MCF 10A (cell line): ENCODE measurements at places on chromosomes 12 and 14.

GRCh38 chr14:47596860-47597259 is 78.5 kb downstream of the MDGA2 start:
- no peak for DNase-seq

GRCh38 chr12:86249851-86250250 is 6.3 kb downstream of the MGAT4C start:
- DNase-seq: peak; percentile 5

- peak; percentile 43 for DNase-seq
Measured at GRCh38 chr12:111413442-111414086, 7.8 kb downstream of the SH2B3 start.

GRCh38 chr12:46342562-46343033 is 30.0 kb downstream of the SLC38A2 start:
- DNase-seq: peak; percentile 63

DNA sequence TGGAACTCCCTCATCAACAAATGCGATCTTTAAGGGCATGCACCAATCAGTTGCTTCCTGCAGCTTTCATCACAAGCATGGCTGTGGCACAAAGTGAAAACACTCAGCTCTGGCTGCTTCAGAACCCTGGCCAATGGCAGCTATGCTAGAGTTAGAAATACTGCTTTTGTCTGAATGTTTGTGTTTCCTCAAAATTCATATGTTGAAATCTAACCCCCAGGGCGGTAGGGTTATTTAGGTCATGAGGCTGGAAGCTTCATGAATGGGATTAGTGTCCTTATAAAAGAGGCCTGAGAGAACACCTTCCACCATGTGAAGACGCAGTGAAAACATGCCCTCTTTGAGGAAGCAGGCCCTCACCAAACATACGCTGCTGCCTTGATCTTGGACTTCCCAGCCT is 453.9 kb downstream of the SNAPC1 start:
- peak; percentile 17 for DNase-seq

DNA sequence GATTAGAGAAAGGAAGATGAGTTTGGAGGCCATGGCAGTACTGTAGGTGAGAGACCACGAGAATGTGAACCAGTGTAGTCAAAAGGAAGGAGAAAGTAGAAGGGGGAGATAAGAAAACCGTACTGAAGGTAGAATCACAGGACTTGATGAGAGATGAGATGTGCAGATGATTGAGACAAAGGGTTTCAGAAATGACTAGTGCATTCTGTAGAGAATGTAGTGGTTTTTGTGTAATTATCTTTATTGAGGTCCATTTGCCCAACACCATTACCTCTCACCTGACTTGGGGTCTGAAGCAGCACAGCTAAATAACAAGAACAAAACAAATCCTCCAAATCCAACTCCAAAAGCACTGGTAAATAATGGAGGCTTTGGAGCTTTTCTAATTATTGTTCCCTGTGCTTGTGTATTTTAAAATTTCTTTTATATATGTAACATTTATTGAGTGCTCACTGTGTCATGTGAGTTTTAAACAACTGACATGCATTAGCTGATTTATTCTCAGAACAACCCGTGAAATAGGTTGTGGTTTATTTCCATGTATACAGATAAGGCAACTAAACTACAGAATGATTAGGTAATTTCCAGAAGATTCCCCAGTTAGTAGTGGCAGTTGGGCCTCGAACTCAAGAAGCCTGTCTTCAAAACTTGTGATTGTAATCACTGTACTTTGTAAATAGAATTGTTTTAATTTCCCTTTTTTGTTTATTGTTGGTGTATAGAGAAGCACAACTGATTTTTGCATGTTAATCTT is 390.0 kb downstream of the AEBP2 start:
- no peak for DNase-seq

DNA sequence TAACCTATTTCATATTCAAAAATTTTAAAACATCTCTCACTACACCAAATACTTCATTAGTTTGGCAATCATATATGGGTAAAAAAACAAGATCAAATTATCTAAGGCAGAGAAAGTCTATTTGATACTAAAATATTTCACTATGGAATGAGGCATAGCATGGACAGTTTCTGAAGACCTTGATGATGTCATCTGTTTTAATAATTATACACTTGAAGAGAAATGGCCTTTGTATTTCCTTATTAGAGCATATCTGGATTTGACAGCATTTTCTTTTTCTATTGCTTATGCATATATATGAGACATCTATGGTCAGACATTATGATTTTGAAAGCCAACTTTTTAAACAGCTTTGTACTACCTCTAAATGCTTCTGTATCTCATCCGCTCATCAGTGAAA is 88.6 kb downstream of the DDHD1 start:
- no peak for DNase-seq

GRCh38 chr12:63893170-63893569 is 48.7 kb downstream of the SRGAP1 start:
- DNase-seq: no peak

- DNase-seq: no peak
Measured at GRCh38 chr14:105355850-105356604, 41.5 kb downstream of the PACS2 start.

- peak; percentile 72 for DNase-seq
Measured at GRCh38 chr14:103932791-103933490, 4.7 kb downstream of the TDRD9 start.

GRCh38 chr12:92702754-92703679 is at the start of gene PLEKHG7:
PLEKHG7 (plus strand) TSS chr12:92702989; CDS start chr12:92706632, 3,643 bp downstream.
- DNase-seq: no peak

DNA sequence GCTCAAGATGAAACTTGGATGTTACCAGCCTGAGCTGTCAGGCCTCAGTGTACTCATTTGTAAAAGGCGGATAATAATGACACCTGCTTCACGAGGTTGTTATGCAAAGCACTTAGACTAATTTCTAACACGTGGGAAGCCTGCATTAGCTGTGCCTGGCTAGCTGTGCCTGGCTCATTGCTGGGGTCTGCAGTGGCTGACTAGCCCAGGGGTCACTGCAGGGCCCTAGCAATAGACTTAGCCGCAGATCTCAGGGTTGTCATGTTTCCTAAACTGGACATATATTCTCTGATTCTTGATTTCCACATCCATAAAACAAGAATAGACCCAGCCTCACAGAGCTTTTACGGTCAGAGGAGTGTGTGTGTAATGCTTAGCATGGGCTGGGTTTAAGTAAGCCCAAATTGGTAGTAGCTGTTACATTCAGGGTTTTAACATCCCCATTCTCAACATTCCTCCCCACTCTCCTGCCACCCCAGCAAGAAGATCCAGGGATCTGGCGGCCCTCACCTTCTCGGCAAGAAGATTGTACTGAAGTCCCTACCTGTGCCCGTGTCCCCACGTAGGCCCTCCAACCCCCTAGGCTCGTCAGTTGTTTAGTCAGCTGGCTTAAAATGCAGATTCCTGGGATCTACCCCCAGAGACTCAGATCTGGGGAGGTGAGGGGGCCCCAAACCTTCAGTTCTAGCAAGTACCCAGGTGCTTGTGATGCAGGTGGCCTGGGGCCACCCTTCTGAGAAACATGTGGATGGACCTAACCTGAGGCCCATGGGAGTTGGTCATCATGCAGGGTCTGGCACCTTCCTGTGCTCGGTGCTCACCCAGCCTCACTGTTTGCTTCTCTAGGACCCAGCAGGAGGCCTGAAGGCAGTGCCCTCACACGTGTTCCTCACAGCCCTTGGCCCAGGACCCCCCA is 8.6 kb downstream of the NR4A1 start:
- DNase-seq: no peak

DNA sequence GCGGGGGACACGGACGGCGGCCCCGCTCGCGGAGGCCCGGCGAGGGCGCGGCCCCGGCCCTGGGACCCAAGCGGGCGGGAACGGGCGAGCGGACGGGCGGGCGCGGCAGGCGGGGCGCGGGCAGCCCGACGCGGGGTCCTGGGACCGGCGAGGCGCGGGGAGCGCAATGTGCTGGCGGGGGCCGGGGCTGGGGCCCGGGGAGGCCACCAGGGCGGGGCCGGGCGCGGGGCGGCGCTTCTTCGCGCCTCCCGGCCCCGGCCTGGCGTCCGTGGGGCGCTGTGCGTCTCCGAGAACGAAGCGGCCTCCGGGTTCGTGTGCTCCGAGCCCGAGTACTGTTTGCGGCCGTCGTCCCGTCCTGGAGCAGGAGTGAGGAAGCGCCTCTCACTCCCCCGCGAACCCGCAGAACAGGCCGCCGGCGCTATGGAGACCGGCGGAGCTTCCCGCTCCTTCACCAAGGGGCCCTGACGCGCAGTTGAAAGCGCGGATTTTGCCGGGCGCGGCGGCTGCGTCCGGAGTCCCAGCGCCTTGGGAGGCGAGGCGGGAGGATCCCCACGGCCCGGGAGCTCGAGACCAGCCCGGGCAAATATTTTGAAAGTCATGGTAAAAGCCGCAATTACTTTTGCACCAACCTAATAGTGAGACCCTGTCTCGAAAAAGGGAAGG is 420 bp upstream of the ANKLE2 start:
- peak; percentile 87 for DNase-seq

GRCh38 chr12:132162508-132163031 is 18.3 kb downstream of the NOC4L start:
- peak; percentile 89 for DNase-seq

GRCh38 chr14:74248017-74248416 is 8.8 kb downstream of the VSX2 start:
- DNase-seq: no peak

DNA sequence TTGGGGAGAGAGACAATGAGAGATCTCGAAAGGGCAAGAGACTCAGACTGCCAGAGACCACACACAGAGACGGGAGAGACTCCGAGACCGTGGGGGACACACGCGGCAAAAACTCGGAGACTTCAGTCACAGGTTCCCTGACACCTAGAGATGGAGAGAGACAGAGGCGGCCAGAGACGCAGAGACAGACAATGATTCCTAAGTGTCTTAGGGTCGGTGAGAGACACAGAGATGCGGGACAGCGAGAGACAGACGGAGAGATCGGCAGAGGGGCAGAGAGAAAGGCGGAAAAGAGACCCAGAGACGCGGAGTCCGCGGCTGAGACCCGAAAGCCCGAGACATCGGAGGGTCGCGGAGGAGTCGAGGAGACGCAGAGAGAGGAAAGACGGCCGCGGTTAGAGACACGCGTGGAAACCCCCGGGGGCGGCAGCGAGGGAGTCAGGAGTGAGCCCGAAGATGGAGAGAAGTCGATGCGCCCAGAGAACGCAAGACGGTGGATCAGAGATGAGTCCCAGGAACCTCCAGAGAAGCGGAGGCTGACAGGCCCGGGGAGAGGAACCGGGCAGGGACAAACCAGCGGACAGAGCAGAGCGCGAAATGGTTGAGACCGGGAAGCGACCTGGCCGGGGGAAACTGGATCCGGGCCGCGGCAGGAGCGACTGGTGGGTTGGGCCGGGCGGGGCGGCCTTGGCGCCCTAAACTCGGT is 7.8 kb downstream of the LHX5 start:
- no peak for DNase-seq

DNA sequence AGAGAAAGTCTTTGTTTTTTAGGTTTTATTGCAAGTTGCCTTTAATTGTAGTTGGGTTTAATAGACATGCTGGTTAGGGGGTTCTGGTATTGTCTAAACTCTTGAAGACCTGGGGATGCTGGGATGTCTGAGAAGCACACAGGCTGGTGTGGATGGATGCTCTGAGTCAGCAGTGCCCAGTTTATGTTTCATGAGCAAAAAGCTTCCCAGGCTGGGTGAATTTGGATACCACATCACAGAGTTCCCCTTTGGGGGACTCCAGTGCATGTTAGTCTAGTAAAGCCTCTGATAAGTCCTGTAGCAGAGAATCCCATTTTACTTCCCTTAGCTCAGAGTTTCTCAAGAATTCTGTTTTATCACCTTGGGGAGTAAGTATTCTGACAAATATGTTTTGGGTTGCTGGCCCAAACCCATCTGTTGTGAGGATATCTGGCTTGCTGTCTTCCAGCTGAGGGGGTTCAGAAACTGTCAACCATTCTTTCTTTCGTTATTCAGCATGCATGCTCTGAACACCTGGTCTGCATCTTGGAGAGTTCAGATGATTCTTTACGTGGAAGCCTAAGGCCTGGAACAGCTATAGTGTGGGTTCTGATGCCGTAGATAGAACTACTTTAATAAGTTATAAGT is 509.1 kb downstream of the VRK1 start:
- no peak for DNase-seq

GRCh38 chr12:48973941-48974673 is 2.6 kb upstream of the WNT10B start:
- DNase-seq: no peak

DNA sequence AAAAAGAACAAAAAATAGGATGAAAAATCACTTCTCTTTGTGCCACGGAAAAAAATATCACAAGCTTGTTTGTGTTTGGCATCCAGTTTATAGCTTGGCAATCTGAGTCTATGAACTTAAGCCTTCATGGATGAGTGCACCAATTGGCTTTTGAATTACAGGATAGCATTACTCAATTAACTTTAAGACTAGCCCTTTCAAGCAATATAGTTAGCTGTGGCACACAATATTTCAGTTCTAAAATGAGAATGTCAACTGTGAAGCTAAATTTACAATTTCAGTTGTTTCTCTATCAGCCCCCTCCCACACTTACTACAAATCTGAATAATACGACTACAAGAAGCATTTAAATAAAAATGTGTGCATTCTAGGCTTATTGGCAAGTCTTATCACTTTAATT is 8.3 kb downstream of the RERG start:
- no peak for DNase-seq

GRCh38 chr12:121712190-121712460 is 427 bp upstream of the TMEM120B start:
- DNase-seq: no peak

DNA sequence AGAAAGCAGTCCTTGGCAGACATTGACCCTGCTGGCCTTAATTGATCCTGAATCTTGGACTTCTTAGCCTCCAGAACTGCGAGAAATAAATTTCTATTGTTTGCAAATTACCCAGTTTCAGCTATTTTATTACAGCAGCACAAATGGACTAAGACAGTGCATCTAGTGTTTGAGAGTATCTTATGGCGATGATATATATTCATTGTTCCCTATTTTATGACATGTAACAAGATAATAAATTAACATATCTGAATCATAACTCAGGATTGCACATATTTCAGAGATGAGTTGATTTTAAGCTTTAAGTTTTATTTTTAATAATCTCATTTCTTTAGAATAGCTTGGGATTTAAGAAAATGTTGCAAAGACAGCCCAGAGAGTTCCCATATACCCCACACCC is 167.4 kb upstream of the FOXG1 start:
- no peak for DNase-seq

- DNase-seq: peak; percentile 89
Measured at GRCh38 chr14:76203086-76204001, 51.6 kb downstream of the GPATCH2L start.

DNA sequence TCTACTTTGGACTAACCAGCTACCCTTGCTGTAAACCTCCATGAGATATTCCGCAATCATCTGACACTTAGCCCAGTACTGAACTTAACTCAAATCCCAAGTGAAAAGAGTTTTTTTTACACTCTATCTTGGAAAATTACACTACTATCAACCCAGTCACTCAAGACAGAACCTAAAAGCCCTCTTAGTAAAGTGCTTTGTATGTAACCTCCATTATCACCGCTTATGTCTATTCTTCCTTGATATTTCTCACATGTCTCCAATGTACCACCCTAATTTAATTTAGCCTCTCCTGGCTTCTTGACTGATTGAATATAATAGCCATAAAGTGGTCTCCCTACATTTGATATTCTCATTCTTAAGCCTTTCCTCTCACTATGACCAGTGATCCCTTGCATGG is 168.8 kb upstream of the SYT1 start:
- DNase-seq: no peak

GRCh38 chr12:1126091-1126490 is 135.1 kb downstream of the ERC1 start:
- DNase-seq: no peak

- DNase-seq: no peak
Measured at GRCh38 chr12:123150275-123150743, 581 bp downstream of the PITPNM2 start.
